ENCODE measurements at places on chromosomes 13 and 19.

GRCh38 chr13:43564952-43565351 lies 221.8 kb downstream of the ENOX1 start:
- DNase-seq: no peak

- no peak for DNase-seq
Measured at GRCh38 chr13:39451860-39452301, 151.1 kb downstream of the LHFPL6 start.

- DNase-seq: no peak
Measured at GRCh38 chr13:27962128-27962841, 6.8 kb downstream of the CDX2 start.

DNA sequence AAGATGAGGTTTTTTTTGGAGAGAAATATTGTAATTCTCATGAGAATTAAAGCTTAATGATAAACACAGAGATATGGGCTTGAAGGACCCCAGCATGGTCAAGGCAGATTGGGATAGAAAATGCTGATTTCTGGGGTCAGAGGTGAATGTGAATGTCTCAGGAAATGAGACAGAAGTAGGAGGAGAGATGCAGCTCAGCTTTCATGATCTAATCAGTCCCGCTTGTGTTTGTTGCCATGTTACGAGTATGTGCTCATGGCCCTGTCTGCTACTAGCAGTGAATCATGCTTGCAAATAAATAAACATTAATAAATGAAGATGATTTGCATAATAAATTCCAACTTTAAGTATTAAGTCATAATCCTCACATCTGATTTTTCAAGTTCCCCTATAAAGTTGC lies 23.0 kb upstream of the NDFIP2 start:
- peak; percentile 81 for DNase-seq

- DNase-seq: no peak
Measured at GRCh38 chr19:6772028-6772865, at the start of gene VAV1. VAV1 (plus strand) TSS chr19:6772708; CDS start chr19:6772808, 100 bp downstream.

GRCh38 chr13:24709186-24709913 lies 29.1 kb downstream of the ATP12A start:
- DNase-seq: no peak

GRCh38 chr13:45747071-45747470 lies 45.0 kb downstream of the CBY2 start:
- DNase-seq: no peak
